ENCODE measurements at places on chromosomes 1 and 21.

GRCh38 chr1:162951553-162952315 lies 90.8 kb upstream of the CCDC190 start:
- DNase-seq = no peak

DNA sequence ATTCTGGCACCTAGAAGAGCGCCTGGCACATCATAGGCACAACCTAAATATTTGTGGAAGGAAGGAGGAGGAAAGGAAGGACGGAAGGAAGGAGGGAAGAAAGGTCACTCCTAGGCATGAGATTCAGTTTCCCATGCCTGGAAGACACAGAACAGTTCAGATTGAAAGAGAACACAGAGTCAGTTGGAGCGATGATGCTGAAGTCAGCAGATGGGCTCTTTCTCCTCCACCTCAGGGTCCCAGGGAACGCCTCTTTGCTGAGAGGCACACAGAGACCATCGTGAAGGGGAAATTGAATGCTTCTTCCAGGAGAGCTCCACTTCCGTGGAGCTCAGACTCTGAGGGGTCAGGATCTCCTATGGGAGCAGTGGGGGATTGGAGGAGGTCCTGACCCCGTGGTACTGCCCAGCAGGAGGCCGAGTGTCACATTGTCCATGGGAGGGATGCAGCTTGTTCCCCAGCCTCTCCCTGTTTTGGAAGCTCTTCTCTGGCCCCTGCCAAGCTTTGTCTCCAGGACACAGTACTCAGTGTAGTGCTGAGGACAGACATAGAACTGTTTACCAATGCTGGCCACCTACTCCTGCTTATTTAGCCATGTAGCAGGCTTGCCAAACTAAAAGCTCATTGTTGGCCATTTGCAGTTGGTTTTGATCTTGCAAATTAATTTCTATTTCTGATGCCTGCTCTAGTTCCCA lies 2.4 kb downstream of the MYBPHL start:
- no peak for DNase-seq

DNA sequence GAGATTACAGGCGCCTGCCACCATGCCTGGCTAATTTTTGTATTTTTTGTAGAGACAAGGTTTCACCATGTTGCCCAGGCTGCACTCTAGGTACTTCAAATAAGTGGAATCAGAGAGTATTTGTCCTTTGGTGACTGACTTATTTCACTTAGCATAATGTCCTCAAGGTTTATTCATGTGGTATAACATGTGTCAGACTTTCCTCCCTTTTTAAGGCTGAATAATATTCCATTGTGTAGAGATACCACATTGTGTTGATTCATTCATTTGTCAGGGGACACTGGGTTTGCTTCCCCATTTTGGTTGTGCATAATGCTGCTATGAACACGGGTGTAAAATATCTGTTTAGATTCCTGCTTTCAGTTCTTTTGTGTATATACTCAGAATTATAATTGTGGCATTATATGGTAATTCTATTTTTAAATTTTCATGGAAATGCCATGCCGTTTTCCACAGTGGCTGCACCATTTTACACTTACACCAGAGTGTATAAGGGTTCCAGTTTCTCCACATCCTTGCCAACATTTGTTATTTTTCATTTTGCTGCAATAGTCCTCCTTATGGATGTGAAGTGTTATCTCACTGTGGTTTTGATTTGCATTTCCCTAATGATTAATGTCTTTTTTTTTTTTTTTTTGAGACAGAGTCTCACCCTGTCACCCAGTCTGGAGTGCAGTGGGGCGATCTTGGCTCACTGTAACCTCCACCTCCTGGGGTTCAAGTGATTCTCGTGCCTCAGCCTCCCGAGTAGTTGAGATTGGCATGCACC lies 35.1 kb downstream of the IL6R start:
- DNase-seq = no peak

GRCh38 chr21:45299864-45300785 lies 12.4 kb upstream of the POFUT2 start:
- DNase-seq = no peak

- DNase-seq = no peak
Measured at GRCh38 chr1:93559045-93559444, 111.1 kb downstream of the FNBP1L start.

- DNase-seq = no peak
Measured at GRCh38 chr1:159705904-159706256, 8.5 kb downstream of the CRP start.

GRCh38 chr1:30756545-30757351 lies 826 bp downstream of the LAPTM5 start:
- peak; percentile 98 for DNase-seq

- no peak for DNase-seq
Measured at GRCh38 chr1:119451158-119451557, 36.2 kb downstream of the HSD3B2 start.

GRCh38 chr1:29991025-29991424 lies 732.4 kb downstream of the MATN1 start:
- DNase-seq = no peak

DNA sequence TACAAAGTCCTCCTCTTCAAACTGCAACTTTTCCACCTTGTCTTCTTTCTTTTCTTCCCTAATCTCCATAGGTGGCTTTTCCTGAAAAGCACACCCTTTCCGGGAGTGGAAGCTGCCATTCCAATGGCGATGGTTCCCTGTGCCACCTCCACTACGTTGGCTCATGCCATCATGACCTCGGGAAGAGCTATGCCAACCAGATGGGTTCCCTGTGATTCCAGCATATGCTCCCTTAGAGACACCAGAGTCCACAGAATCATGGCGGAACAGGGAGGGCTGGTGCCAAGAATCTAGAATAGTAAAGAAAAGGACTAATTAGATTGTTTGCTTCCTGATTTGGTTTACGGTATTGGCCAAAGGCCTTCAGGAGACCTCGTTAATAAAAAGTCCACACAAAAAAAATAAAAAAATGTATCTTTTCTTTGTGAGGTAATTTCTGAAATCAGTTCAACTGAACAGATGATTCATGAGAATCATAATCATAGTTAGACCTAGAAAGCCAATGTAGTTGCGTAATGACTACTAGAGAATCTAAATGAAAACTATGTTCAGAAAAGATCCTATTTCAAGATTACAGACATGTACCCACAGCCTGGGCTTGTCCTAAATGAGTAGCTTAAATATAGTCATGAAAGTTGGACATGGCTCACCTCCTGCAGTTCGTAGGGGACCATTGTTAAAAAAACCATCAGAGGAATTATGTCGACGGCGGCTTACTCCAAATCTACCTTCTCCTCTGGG lies 30.9 kb upstream of the CCDC17 start:
- DNase-seq = no peak

- DNase-seq = no peak
Measured at GRCh38 chr1:204990059-204990664, 52.9 kb upstream of the CNTN2 start.

DNA sequence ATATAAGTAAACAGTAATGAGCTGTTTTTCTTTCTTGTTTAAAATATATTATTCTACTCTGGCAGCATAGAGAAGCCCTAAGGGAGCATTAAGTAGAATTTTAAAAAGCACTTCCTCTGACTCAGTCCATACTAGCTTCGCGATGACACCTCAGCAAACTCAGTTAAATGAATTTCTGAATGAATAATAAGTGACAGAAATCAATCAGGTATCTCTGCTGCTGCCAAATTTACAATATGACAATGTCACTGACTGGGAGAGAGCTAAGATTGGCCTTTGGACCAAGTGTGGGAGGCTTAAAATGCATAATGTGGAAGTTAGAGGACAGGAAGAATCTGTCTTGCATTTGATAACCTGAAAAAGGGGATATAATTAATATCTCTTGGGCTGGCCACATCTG lies 296.1 kb downstream of the HHIPL2 start:
- no peak for DNase-seq

Measured in HL-60 (cell line).